CD4-positive, alpha-beta T cell (primary cell): ENCODE measurements at places on chromosomes 5 and 9. TPM values are rescaled to one million over a fixed set of nuclear protein-coding genes. Genes with fewer than 3 reads are reported as not detected.

- DNase-seq: no peak
Measured at GRCh38 chr9:33956544-33956943, 92.1 kb downstream of the UBAP2 start.

DNA sequence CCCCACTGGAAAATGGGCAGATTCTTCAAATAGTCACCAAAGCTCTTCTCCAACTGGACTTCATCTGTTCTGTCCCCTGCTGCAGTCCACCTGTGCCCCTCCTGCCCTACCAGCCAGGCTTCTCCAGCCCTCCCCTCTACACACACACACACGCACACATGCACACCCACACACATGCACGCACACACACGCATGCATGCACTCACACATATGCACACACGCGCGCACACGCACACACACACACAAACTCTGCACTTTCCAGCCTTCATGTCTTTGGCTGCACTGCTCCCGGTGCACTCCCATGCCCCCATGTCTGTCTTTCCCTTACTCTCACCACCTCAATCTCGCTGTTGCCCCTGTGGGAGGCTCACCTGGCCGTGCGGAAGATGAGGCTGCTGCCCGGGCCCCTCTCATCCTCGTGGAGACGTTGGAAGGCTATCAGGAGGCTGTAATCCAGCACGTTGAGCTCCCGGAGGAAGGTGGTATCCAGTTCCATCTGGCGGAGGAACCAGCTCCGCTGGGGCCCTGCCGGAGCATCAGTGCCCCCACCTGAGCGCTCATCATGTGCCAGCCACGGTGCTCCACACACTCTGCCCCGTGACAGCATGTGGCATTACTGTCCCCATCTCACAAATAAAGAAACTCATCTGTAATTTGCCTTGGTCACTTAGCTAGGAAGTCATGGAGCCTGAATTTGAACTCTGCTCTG is 5.7 kb downstream of the PIP5KL1 start:
- DNase-seq: no peak

DNA sequence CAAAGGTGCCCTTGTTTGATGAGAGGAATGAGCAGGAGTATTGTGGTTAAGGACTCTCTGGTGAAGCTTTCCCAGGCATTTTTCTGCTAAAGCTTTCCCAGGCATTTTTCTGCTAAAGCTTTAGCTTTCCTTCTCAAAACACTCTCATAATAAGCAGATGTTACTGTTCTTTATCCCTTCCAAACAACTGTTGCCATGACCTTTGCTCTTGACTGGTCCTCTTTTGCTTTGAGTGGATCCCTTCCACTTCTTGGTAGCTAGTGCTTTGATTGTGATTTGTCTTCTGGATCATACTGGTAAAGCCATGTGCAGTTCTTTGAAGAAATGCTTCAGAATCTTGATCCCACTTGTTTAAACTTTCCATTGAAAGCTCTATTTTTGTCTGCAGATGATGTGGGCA is 85.8 kb downstream of the GPBP1 start:
- DNase-seq: no peak

DNA sequence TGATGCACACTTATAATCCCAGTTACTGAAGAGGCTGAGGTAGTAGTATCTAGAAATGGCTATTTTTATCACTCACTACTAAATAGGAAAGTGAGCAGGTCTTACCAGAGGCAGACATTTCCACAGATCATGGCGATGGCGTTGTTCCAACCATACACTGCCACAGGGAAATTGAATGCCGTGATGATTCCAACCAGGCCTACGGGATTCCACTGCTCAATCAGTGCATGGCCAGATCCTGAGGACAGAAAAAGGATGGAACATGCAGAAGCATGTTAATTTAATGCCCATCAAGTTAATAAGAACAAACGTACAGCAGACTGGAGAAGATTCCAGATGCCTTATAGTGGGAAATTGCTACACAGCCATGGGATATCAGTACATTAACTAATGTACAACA is 18.0 kb downstream of the ALDH7A1 start:
- DNase-seq: no peak

Gene SH3RF2
- 0.42 TPM for total RNA-seq
